ENCODE measurements at places on chromosomes 16 and 17.
A peak's percentile ranks its signal among the peaks of the same experiment; 100 is the strongest.

- DNase-seq, result no peak
Measured at GRCh38 chr17:80260791-80261158, at the start of gene RNF213. TSS of gene RNF213 (plus strand) at chr17:80260852. CDS start at chr17:80263682, 2,830 bp downstream.

DNA sequence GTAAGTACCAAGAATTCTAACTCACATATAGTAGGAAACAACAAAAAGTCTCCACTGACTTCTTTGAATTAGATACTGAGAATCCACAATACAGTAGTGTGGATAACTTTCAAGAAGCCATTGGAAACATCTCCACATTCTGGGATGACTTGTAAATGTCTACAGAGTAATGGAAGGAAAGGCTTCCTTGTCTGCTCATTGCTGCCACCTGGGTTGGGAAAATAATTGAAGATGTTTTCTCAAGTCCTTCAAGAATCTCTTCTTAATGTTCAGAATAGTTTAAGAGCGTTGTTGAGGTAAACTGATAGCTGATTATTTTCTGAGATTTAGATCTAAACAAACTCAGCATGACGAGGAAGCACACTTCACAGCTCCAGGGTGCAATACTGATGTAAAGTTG, 14.0 kb downstream of the CPSF4L start:
- no peak for DNase-seq

- DNase-seq, result no peak
Measured at GRCh38 chr17:21027031-21027430, 15.8 kb downstream of the USP22 start.

DNA sequence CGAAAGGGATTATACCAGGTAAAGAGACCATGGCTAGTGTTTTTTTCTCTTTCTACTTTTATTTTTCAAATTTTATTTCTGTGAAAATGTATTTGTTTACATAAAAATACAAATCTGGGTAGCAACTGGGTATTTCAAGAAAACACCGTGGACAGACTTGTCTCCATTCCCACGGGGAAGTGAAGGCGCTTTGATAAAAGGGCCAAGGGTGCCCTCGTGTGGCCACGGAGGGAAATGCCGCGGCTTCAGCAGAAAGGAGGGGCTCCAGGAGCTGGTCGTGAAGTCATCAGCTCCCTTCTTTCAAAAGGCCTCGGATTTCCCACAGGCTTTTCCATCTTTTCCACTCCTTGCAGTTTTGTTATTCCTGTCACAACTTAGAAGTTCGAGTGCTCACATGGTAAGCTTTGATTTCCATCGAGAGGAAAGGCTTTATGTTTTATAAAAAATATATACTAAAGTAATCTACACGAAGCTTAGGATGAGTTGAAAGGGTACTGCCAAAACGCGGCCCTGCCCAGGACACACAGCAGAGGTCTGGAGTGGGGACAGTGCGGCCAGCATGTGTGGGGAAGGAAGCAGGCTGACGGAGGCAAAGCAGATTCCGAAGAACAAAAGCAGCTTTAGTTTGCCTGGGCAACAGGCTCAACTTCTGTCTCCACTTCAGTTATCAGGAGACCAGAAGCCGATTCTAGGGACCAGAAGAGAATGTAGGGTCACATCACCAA, 15.3 kb upstream of the MNT start:
- peak; percentile 84 for DNase-seq

- DNase-seq, result no peak
Measured at GRCh38 chr17:79654350-79654959, 43.6 kb upstream of the RBFOX3 start.

- peak; percentile 7 for DNase-seq
Measured at GRCh38 chr17:66302761-66303626, 581 bp downstream of the PRKCA start.

- DNase-seq, result no peak
Measured at GRCh38 chr17:55659661-55660060, 63.0 kb downstream of the TMEM100 start.

DNA sequence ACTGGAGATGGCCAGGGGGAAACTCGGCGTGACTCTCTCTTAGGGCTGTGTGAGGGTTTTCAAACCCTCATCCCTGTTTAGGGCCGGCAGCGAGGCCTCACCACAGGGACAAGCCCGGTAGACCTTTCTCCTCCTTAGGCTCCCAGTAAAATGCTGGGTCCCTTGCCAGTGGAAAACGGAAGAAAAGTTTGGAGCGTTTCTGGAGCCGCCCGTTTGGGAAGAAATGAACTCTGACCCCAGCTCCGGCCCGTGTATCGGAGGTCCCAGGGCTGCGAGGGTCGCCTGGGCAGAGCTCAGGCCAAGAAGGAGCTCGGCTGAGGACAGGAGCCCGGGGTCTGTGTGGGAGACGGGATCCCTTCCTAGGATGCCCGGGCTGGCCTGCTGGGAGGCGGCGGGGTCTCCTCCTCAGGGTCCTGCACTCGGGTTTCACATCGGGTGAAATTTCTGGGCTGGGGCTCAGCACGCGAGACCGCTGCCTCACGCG, 23.2 kb downstream of the ZNF213 start:
- DNase-seq, result no peak

- no peak for DNase-seq
Measured at GRCh38 chr16:483341-484075, 44.0 kb upstream of the CAPN15 start.

DNA sequence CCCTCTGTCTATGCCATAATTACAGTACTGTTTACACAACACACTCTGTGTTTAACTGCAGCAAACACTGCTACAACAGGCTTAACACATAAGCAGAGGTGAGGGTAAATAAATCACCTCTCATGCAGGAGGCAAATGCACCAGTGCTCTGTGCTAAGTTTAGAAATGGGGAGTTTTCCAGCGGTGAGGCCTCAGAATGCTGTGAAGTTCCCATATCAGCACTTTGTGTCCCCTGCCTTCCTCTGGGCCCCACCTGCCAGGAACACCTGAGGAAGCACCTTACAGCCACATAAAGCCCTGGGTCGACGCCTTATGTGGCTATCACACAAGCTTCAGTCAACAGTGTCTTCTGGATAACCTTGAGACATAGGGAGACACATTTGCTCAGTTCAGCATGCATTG, 304.5 kb downstream of the HAPSTR1 start:
- no peak for DNase-seq

DNA sequence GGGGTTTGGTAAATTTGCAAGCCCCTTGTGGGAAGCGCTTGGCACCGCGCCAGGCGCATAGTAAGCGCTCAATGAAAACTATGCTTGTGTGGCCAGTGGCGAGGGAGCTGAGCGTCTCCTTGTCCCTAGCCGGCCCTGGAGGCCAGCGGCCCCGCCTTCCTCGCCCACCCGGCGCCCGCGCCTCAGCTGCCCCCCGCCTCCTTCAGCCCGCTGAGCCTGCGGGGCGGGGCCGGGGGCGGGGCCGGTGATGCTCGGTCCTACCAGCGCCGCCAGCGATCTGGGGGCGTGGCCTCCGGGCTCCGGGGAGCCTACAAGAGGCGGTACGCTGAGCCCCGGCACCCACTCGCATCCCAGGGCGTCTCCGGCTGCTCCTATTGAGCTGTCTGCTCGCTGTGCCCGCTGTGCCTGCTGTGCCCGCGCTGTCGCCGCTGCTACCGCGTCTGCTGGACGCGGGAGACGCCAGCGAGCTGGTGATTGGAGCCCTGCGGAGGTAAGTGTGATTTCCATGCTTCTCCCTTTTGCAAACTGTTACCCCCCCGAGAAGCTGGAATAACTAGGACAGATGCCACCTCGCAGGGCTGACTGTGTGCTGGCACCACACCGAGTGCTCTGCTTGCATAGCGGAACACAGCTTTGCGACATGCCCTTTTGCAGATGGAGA, at the start of gene CRISPLD2:
Gene CRISPLD2 (plus strand): TSS at position 342 of the 661 bp plus-strand sequence. CDS start 18,511 bp downstream, outside the sequence.
- peak; percentile 90 for DNase-seq

DNA sequence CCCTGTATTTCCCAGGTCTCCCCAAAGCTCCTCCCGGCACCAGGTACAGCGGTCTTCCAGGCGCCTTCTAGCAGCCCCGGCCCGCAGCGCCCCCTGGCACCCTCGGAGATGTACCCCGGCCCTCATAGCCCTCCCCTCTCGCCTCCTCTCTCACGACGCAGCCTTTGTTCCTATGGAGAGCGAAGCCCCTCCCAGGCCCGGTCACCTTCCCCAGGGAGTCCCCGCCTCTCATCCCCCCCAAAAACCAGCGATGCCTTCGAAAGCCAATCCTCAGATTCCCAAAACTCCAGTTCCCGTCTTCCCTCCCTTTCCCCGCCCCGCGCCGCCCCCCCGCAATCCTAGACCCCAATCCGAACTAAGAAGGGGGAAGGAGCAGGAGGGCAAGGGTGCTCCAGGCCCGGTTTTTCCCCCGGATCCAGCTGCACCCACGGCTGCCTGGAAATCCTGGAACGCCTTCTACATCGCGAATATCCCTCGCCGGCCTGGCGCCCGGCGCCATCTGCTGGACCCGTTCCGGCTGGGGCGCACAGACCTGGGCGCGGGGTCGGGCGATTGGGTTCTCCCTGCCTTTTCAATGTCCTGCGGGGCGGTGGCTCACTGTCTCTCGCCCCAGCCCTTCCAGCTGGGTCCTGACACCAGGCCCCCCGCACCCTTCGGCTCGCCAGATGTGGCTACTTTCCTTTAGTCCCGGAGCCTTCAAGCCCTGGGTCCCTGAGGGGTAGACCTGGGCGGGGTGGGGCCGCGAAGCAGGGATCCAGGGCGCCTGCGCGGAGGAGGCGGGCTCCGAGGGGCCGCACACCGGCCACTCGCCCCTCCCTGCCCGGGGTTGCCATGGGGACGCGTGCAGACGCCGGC, at the start of gene DNAH2:
Gene DNAH2 (plus strand): TSS at position 844 of the 855 bp plus-strand sequence. CDS start 1,991 bp downstream, outside the sequence.
- no peak for DNase-seq

GRCh38 chr17:32314636-32315035, 27.3 kb downstream of the C17orf75 start:
- no peak for DNase-seq

GRCh38 chr17:36149296-36149820, 27.1 kb downstream of the TBC1D3B start:
- no peak for DNase-seq

GRCh38 chr16:51222016-51222415, 70.9 kb upstream of the SALL1 start:
- no peak for DNase-seq

Data from activated CD4-positive, alpha-beta T cell treated with anti-CD3 and anti-CD28 coated beads for 24 hours (primary cell).